Epithelial cell of proximal tubule (primary cell): ENCODE measurements at places on chromosomes 13 and 19. TPM values are rescaled to one million over a fixed set of nuclear protein-coding genes. Genes with fewer than 3 reads are reported as not detected.

CYP2A7 gene
- not detected in 2 replicates for total RNA-seq

GRCh38 chr19:49362048-49362928 is at the start of gene TEAD2:
TSS of gene TEAD2 (minus strand) at chr19:49362416. CDS start at chr19:49360075, 2,341 bp downstream.
- no peak for DNase-seq

DNA sequence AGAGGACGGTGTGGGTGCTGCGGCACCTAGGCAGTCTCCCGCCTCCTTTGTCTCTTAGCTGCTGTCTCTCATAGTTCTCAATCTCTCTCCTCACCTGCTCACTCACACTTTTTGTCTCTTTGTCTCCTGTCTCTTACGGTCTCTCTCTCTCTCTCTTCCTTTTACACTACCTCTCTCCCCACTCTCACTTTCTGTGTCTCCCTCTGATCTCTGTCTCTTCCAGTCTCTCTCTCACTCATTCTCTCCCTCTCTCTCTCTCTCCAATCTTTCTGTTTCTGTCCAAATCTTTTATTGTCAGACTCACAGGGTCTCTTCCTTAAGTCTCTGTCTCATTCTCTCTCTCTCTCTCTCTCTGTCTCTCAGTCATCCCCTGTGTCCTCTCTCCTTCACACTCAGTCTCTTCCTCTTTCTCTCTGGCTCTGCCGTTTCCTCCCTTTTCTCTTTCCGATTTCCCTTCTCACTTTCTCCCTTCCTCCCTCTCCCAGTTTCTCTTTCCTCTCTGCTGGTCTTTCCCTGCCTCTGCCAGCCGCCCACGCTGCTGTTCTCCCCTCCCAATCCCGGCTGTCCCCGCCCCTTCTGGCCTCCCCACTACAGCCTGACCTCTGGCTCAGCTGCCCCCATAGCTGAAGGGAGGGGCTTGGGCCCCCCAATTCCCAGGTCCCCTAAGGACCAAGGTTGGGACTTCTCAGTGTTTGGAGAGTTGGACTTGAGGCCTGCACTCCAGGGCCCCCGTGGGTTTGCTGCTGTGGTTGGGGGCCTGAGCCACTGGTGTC is at the start of gene PLEKHA4:
TSS of gene PLEKHA4 (minus strand) at position 504 of the 773 bp plus-strand sequence. CDS start 997 bp downstream, outside the sequence.
- no peak for DNase-seq

DNA sequence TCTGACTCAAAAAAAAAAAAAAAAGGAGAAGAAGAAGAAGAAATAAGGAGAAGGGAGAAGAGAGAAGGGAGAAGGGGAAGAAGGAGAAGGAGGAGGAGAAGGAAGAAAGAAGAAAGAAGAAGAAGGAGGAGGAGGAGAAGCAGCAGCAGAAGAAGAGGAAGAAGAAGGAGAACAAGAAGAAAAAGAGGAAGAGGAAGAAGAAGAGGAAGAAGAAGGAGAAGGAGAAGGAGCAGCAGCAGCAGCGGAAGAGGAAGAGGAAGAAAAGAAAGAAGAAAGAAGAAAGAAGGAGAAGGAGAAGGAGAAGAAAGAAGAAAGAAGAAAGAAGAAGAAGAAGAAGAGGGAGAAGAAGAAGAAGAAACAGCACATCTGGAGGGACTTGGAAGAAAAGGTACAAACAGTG is 4.1 kb upstream of the CNN1 start:
- no peak for DNase-seq

- DNase-seq, result no peak
These were observed 3.1 kb downstream of the KISS1R start for GRCh38 chr19:920051-920864.

GRCh38 chr13:67416047-67416925 is 186.2 kb upstream of the PCDH9 start:
- no peak for DNase-seq
